Naive thymus-derived CD4-positive, alpha-beta T cell (primary cell): ENCODE measurements at places on chromosomes 16 and 17. TPM values are rescaled to one million over a fixed set of nuclear protein-coding genes. Genes with fewer than 3 reads are reported as not detected.

DNA sequence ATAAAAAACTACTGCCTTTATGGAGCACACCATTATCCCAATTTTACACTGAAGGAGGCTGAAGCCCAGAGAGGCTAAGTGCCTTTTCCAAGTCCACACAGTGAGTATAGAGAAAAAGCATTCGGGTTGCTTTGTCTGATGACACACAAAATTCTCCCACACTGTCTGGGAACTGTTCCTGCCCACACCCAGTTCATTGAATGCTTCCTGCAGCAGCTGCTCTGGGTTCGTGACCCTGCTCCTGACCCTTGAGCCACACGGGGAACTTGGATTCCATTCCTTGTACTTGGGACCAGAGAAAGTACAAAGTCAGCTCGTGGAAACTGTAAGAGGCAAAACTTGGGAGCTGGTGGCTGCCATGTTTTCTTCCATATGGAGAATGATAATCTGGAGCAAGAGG, 57.9 kb downstream of the AKAP1 start:
- no peak overlapping the region for H3K4me3 ChIP-seq
- no peaks in the 10 kb centered on the region for H3K27me3 ChIP-seq
- H3K4me1 ChIP-seq: no peaks in the 10 kb centered on the region
- no peak overlapping the region for H3K27ac ChIP-seq
- DNase-seq: no peak

- no peak overlapping the region for H3K4me3 ChIP-seq
- no peak overlapping the region for H3K27ac ChIP-seq
- DNase-seq: no peak
- H3K36me3 ChIP-seq: no peaks in the 10 kb centered on the region
Measured at GRCh38 chr16:26688699-26689098, 378.0 kb upstream of the C16orf82 start.

MPO gene
- not detected in 2 replicates for total RNA-seq

TIMM22 gene
- 10.3 and 11.3 TPM in 2 replicates for total RNA-seq

DNA sequence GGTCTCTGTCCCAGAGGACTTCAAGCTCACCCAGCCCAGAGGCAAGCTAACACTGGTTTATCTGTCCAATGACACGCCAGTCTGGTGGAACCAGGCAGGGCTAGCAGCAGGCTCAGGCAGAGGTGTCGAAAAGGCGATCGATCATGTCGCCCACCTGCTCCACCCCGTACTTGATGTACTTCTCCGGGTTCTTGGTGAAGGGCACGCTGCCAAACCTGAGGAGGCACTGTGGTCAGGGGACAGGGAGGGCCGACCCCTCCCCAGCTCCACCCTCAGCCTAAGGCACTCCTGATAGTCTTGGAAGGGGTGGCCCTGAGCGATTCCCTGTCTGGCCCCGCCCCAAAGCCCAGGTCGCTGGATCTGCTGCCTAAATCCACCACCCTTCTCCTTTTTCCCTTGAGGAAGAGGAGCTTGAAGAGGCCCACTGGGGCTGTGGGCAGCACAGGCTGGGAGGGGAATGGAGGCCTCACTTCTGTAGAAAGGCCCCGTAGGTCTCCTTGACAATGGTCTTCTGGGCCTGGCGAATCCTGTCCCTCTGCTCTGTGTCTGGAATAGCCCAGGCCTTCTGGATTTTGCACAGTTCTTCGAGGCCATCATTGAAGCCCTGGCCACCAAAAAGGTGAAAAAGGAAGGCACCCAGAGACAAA, 4.7 kb downstream of the ZACN start:
- H3K36me3 ChIP-seq: peaks cover 62% of the 10 kb centered on the region
- DNase-seq: no peak
- no peak overlapping the region for H3K27ac ChIP-seq
- H3K4me1 ChIP-seq: peaks cover 12% of the 10 kb centered on the region
- no peak overlapping the region for H3K4me3 ChIP-seq

DNA sequence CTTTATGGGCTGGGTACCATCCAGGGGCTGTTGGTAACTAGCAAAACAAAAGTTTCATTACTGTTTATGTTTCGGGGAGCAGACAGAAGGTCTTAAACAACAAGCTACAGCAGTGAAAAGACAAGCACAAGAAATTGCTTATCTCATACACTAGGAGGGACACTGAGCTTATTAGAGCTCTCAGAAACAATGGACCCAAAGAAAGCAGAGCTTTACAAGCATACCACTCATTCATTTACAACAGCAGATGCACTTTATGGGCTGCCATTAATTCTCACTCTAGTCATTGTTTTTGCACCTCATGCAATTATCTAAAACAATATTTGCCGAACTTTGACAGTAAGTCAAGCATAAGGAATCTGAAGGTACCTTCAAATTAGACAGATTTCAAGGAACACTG, 10.0 kb downstream of the KRT16 start:
- H3K36me3 ChIP-seq: no peaks in the 10 kb centered on the region
- no peak overlapping the region for H3K4me3 ChIP-seq
- no peaks in the 10 kb centered on the region for H3K27me3 ChIP-seq
- no peak for DNase-seq
- H3K27ac ChIP-seq: no peak overlapping the region

DNA sequence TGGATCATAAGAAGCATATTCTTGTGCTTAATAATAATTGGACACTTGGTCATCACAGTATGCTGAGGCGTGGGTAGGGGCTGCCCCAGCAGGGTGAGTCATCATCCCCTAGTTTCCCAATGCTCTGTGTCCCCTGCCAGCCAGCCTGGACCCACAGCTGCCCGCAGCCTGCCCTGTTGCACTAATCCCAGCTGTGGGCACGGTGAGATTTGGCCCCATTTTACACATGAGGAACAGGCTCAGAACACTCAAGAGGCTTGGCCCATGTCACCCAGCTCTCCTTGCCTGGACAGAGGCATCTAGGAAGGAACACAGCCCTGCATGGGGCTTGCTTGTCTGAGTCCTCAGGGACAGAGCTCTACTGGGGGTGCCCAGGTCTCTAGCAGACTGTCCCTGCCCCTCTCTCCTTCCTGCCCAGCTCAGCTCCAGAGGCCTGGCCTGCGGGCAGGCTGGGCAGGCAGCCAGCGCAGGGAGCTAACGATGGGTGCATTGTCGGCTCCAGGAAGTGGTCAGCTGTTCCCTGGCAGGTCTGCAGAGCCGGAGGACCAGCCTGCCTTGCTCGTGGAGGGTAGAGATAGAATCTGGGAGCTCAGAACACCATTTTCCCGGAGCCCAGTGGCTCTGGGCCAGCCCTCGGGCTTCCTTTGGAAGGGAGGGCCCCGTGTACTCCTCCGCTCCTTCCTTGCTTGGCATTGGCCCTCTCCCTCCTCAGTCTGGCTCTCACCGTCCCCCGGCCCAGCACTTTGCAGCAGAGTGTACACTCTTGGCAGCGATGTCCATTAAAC, 189.4 kb downstream of the RAB11FIP4 start:
- H3K27me3 ChIP-seq: no peaks in the 10 kb centered on the region
- no peaks in the 10 kb centered on the region for H3K4me1 ChIP-seq
- no peaks in the 10 kb centered on the region for H3K36me3 ChIP-seq
- H3K27ac ChIP-seq: no peak overlapping the region

DNA sequence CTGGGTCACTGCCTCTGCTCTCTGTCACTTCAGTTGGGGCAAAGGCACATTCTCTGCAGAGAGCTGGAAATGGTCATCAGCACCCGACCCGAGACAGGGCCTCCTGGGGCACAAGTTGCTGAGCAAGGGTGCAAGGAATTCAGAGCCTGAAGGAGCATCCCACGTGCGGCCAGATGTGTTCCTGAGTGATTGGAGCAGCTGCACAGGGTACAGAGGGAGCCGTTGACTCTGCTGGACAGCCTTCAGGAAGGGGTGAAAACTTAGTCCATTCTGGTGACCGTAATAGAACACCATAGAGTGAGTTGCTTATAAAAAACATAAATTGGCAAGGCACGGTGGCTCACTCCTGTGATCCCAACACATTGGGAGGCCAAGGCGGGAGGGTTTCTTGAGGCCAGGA, 106.8 kb downstream of the CCDC182 start:
- H3K4me1 ChIP-seq: no peaks in the 10 kb centered on the region
- no peak overlapping the region for H3K4me3 ChIP-seq
- peaks cover 36% of the 10 kb centered on the region for H3K36me3 ChIP-seq
- DNase-seq: no peak
- H3K27ac ChIP-seq: no peak overlapping the region

HSD17B2 gene
- not detected for total RNA-seq

DNA sequence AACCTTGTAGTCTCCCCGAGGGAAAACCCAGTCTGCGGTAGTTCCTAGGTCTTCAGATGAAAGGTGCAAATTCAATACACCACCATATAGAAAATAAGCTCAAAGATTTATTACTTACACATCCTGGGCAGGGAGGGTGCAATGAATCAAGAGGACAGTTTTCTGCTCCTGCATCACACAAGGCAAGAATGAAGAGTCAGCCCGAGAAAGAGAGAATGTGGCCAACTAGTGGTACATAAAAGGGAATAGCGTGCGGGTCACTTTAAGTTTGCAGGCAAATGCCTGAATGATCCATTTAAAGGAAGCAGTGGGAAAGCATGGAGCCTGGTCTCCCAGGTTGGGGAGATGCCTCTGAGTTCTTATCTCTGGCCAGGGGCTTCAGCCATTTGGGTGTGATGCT, 403.4 kb downstream of the GRIN2A start:
- H3K36me3 ChIP-seq: no peaks in the 10 kb centered on the region
- no peak overlapping the region for H3K27ac ChIP-seq
- no peaks in the 10 kb centered on the region for H3K27me3 ChIP-seq
- no peak overlapping the region for H3K4me3 ChIP-seq

DNA sequence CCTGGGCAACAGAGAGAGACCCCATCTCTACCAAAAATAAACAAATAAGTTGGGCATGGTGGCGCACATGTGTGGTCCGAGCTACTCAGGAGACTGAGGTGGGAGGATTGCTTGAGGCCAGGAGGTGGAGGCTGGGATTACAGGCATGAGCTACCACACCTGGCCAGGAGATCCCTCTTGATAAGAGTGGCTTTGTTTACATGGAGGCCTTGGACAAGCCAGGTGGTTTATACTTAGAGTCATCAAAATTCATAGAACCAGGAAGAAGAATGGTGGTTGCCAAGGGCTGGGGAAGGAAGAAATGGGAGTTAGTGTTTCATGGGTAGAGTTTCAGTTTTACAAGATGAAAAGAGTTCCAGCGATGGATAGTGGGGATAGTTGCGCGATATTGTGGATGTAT, 8.8 kb upstream of the ZFP1 start:
- DNase-seq: no peak
- no peak overlapping the region for H3K4me3 ChIP-seq
- H3K36me3 ChIP-seq: no peaks in the 10 kb centered on the region
- H3K27ac ChIP-seq: no peak overlapping the region
- H3K27me3 ChIP-seq: peaks cover 3% of the 10 kb centered on the region
- H3K4me1 ChIP-seq: no peaks in the 10 kb centered on the region

DNA sequence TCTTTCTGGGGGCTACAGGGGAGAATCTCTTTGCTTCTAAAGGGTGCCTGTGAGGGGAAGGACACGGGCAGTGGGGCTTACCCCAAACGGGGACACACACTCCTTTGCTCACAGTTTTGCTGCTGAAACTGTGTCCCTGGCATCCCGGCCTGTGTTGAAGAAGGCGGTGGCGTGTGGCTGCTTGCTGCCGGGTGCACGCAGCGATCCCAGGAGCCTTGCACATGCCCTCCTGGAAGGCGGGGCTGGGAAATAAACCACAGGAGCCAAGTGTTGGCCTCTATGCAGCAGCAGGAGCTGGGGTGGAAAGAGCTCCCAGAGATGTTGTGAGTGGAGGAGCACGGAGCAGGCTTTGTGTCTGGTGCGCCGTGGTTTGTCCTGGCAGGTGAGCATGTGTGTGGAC, 131.0 kb upstream of the CIBAR2 start:
- no peaks in the 10 kb centered on the region for H3K36me3 ChIP-seq
- no peaks in the 10 kb centered on the region for H3K4me1 ChIP-seq
- no peak for DNase-seq
- no peaks in the 10 kb centered on the region for H3K27me3 ChIP-seq
- H3K4me3 ChIP-seq: no peak overlapping the region

DNA sequence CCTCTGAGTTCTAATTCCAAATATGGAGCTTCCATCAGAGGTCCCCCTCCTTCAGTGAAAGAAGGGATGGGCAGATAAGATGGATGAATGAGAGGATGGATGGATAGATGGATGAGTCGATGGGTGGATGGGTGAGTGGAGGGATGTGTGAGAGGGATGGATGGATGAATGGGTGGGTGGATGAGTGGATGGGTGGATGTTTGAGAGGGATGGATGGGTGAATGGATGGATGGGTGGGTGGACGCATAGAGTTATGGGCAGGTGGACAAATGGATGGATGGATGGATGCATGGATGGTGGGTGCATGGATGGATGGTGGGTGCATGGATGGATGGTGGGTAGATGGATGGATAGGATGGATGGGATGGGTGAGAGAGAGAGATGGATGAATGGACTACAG, 69.0 kb downstream of the MGAT5B start:
- H3K4me3 ChIP-seq: no peak overlapping the region
- no peaks in the 10 kb centered on the region for H3K27me3 ChIP-seq
- H3K36me3 ChIP-seq: no peaks in the 10 kb centered on the region
- no peak for DNase-seq
- H3K4me1 ChIP-seq: no peaks in the 10 kb centered on the region
- no peak overlapping the region for H3K27ac ChIP-seq
